ENCODE measurements at places on chromosomes 6 and 20. TPM values are rescaled to one million over a fixed set of nuclear protein-coding genes. Genes with fewer than 3 reads are reported as not detected.
A peak's percentile ranks its signal among the peaks of the same experiment; 100 is the strongest.

The TMEM217 gene
- total RNA-seq: 2.7 TPM

- H3K27me3 ChIP-seq: no peaks in the 10 kb centered on the region
- H3K4me3 ChIP-seq: no peak overlapping the region
- peak; percentile 39 for DNase-seq
- H3K36me3 ChIP-seq: no peaks in the 10 kb centered on the region
Measured at GRCh38 chr6:159701413-159701999, 8.5 kb upstream of the SOD2 start.

GRCh38 chr6:157561414-157561790 lies 180.4 kb downstream of the ZDHHC14 start:
- H3K36me3 ChIP-seq: no peaks in the 10 kb centered on the region
- no peaks in the 10 kb centered on the region for H3K4me1 ChIP-seq
- no peak overlapping the region for H3K27ac ChIP-seq
- DNase-seq: no peak
- H3K27me3 ChIP-seq: no peaks in the 10 kb centered on the region
- H3K4me3 ChIP-seq: no peak overlapping the region

- no peak overlapping the region for H3K4me3 ChIP-seq
- H3K27me3 ChIP-seq: no peaks in the 10 kb centered on the region
- H3K27ac ChIP-seq: no peak overlapping the region
- H3K4me1 ChIP-seq: no peaks in the 10 kb centered on the region
- no peak for DNase-seq
- no peaks in the 10 kb centered on the region for H3K36me3 ChIP-seq
Measured at GRCh38 chr6:148650941-148651505, 95.8 kb upstream of the UST start.

DNA sequence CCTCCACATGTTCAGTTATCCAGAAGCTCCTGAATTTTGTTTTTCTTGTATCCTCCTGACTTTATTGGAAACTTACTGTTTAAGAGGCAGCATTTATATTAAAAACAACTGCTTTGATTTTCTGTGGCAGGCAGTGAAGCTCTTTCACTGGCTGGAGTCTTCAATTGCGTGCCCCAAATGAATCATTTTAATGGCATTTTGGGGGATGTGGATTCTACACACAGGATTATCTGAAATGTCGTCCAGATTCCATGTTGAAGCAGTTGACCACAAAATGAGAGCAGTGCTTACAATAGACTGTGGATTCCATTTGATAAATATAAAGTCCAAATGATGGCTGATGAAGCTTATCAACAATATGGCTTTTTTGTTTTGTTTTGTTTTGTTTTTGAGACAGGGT lies 41.0 kb upstream of the HIVEP1 start:
- H3K4me3 ChIP-seq: no peak overlapping the region
- DNase-seq: no peak
- no peaks in the 10 kb centered on the region for H3K4me1 ChIP-seq
- no peaks in the 10 kb centered on the region for H3K27me3 ChIP-seq

DNA sequence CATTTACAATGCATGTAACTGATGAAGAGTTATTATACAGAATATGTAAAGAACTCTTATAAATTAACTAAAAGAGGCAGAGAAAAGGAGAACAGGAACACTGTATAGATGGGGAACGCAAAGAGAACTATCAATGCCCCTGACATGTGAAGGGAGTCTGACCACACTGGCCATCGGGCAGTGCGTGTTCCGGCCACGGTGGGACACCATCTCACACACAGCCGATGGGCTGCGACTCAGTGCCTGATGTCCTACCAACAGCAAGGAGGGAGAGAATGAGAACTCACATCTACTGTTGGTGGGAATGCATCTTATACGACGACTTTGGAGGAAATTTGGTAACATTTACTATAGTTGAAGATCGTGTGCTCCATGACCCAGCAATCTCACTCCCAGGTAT lies 15.5 kb upstream of the RAMACL start:
- no peaks in the 10 kb centered on the region for H3K27me3 ChIP-seq
- H3K36me3 ChIP-seq: no peaks in the 10 kb centered on the region
- H3K27ac ChIP-seq: no peak overlapping the region

The KIAA1755 gene
- total RNA-seq: 2.0 TPM

The PPP1R3G gene
- total RNA-seq: 0.48 TPM

DNA sequence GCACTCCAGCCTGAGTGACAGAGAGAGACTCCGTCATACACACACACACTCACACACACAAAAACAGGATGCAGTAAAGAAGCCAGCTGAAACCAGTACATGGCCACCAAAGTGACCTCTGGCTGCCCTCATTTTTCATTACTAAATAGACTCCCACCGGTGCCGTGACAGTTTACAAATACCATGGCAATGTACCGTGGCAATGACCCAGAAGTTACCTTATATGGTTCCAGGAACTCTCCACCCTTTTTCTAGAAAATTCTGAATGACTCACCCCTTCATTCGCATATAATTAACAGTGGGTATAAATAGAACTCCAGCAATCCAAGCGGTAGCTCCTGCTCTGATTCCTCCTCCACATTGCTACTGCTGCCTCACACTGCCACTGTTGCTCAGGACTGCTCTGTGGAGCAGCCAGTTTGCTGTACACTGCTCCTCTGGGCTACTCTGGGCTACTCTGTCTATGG lies 57.7 kb downstream of the SNX5 start:
- no peak overlapping the region for H3K4me3 ChIP-seq
- H3K27me3 ChIP-seq: no peaks in the 10 kb centered on the region
- H3K36me3 ChIP-seq: no peaks in the 10 kb centered on the region
- H3K27ac ChIP-seq: peak overlapping the region; percentile 9
- peak; percentile 55 for DNase-seq

The SIRPA gene
- total RNA-seq: 16.0 TPM

- no peak overlapping the region for H3K27ac ChIP-seq
- peaks cover 5% of the 10 kb centered on the region for H3K4me1 ChIP-seq
- no peak for DNase-seq
Measured at GRCh38 chr6:30349421-30350177, 4.6 kb downstream of the RPP21 start.

The GSTA1 gene
- 1,195 TPM for total RNA-seq

The YIPF3 gene
- 179 TPM for total RNA-seq

GRCh38 chr6:165508321-165508869 lies 154.6 kb downstream of the PDE10A start:
- H3K27ac ChIP-seq: no peak overlapping the region
- no peaks in the 10 kb centered on the region for H3K27me3 ChIP-seq
- H3K36me3 ChIP-seq: no peaks in the 10 kb centered on the region
- no peak for DNase-seq

- DNase-seq: no peak
- no peak overlapping the region for H3K27ac ChIP-seq
- H3K27me3 ChIP-seq: no peaks in the 10 kb centered on the region
Measured at GRCh38 chr6:159079367-159079766, 34.6 kb upstream of the TAGAP start.

The TULP4 gene
- total RNA-seq: 132 TPM

The ZNF512B gene
- 13.5 TPM for total RNA-seq

DNA sequence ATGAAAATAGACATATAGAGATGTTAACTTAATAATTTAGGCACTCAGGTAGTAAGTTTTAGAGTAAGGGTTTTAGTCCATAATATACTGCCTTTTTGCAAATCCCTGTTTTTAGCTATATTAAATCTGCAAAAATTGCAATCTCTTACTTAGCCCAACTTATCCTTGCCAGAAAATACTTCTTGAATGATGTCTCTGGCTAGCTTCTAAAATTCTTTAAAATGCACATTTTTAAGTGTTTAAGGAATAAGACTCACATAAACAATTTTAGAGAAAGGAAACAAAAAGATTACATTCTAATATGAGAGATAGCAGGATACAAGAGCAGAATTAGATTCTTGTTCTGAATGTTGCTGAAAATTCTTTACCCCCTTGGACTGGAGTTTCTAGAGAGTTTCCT lies 25.8 kb upstream of the RFPL4B start:
- no peak overlapping the region for H3K4me3 ChIP-seq
- H3K27me3 ChIP-seq: no peaks in the 10 kb centered on the region
- H3K27ac ChIP-seq: no peak overlapping the region
- H3K4me1 ChIP-seq: no peaks in the 10 kb centered on the region
- H3K36me3 ChIP-seq: no peaks in the 10 kb centered on the region
- DNase-seq: no peak

GRCh38 chr6:149250951-149251350 lies 66.6 kb upstream of the TAB2 start:
- H3K36me3 ChIP-seq: no peaks in the 10 kb centered on the region
- no peaks in the 10 kb centered on the region for H3K27me3 ChIP-seq
- no peak for DNase-seq
- H3K27ac ChIP-seq: no peak overlapping the region

The ABHD12 gene
- total RNA-seq: 69.5 TPM

The KCNK16 gene
- total RNA-seq: not detected

DNA sequence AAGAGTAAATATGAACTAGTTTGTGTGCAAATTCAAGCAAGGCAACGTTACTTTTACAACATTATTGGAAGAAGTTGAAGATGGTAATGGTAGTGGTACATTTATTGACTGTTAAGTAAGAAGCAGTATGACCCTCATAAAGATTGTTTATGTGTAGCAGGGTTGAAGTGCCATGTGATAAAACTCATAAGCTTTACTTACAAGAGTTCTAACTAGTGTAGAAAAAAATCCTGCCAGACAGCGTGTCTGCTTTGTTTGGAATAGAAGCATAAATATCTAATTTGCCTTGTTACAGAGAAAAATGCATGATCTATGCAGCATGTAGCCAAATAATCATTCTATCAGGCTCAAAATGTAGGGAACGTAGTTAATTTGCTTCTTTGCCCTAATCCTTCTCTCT lies 450.8 kb upstream of the SOX4 start:
- H3K36me3 ChIP-seq: no peaks in the 10 kb centered on the region
- H3K4me3 ChIP-seq: no peak overlapping the region
- H3K27ac ChIP-seq: no peak overlapping the region
- DNase-seq: no peak
- peaks cover 26% of the 10 kb centered on the region for H3K4me1 ChIP-seq

The SLC22A1 gene
- total RNA-seq: 6.7 TPM

DNA sequence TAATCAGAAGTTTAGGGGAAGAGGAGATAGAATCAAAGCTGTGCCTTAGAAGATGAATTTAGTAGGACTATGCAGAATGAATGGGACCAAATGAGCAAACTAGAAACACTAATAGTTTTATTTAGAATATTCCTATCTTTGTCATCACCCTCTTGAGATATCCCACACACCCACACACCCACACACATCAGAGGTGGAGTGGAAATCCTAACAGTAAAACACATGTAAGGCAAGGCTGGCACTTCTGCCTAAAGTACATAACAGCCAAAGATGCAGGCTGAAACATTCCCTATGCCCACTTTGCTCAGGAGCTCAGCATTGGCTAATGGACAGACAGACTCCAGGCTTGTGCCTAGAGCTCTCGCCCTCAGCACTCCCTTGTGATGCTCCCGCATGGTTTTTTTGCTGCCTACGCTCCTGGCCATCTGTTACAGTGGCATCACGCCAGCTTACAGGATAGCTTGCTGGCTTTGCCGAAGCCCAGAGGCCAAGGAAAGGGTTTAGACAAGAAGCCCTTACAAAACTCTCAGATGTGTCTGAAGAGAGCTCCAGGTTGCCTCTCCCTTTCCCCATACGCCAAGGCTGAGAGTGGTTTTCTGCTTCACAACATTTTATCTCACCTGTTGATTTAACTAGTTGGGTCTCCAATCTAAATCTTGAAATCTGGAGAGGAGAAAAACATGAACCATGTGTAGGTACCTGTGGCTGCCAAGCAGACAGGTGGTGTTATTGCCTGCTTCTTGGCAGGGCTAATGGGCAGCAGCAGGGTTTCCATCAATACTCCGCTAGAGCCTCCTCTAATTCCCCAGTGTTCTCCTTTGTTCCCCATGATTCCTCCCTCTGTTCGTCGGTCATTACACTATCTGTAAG lies 282.6 kb upstream of the ID4 start:
- H3K4me1 ChIP-seq: no peaks in the 10 kb centered on the region
- no peaks in the 10 kb centered on the region for H3K36me3 ChIP-seq
- no peak overlapping the region for H3K4me3 ChIP-seq
- DNase-seq: peak; percentile 10

The CD83 gene
- 3.9 TPM for total RNA-seq

DNA sequence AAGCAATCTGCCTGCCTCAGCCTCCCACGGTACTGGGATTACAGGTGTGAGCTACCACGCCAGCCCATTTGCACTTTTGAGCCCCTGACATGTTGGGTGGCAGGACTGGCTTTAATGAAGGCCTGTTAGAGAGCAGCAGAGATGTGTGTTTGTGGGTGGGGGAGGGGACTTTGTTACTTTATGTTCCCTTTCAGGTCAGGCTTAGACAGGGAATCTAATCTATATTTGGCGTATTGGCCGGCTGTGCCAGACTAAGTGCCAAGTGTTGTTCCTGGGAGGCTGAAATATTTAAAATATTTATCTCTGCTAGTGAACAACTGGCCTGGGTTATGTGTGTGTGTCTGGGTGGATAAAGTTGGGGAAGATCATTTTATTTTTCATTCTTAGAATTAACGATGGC lies 6.1 kb downstream of the GMPR start:
- no peaks in the 10 kb centered on the region for H3K36me3 ChIP-seq
- no peaks in the 10 kb centered on the region for H3K27me3 ChIP-seq
- H3K27ac ChIP-seq: no peak overlapping the region
- peaks cover 5% of the 10 kb centered on the region for H3K4me1 ChIP-seq
- H3K4me3 ChIP-seq: no peak overlapping the region

Measured in hepatocyte (in vitro differentiated cells).